ENCODE measurements at places on chromosomes 4 and X.

DNA sequence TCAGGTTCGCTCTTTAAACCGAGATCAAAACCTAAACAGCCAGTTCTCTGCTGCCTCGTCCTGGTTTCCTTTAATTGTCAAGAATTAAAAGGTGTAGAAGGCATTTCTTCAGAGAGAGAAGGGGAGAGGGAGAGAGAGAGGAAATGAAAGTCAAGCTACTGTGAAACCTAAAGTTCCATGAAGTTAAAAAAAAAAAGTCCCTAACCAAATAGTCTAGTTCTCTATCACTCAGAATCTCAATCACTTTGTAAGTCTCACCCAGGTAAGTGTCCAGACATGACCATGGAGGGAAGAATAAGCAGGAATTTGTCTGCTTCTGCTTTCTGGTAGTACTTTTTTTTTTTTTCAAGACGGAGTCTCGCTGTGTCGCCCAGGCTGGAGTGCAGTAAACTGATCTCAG, 18.8 kb upstream of the SMIM14 start:
- no peak for DNase-seq

GRCh38 chr4:25310066-25310802, 2.3 kb upstream of the ZCCHC4 start:
- DNase-seq: no peak

DNA sequence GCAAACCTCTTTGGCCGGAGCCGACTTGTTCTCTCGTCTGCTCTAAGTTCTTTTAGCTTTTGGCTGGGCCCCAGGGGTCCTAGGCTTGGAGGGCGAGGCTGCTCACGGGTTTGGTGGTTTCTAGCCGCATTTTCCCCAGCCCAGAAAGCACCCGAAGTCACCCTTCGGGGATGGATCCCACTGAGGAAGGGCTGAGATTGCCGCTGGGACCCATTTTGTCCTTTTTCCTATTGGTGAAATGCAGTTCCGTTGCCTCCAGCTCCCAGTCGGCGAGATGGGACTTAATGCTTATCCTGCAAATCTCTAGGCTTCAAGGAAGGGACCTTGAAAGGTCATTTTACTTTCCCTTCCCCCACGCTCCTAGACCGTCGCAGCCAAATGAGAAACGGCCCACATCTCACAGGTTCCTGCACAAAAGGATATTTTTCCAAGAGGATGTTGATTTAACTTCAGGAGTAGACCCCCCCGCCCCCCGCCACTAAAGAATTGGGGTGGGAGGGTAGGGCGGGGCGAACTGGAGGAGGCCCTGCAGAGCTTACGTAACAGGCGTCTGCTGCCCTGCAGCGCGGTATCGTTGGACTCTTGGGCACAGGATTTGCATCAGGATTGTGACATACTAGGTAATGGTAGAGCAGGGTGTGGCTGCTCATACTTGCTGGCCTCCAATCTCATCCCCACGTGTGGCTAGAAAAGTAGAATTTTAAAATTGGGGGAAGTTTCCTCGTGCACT, 564 bp downstream of the PGK1 start:
- peak; percentile 9 for DNase-seq

- DNase-seq: no peak
Measured at GRCh38 chrX:13649838-13650237, 3.1 kb upstream of the TCEANC start.

GRCh38 chr4:19319607-19320006, 932.1 kb upstream of the SLIT2 start:
- DNase-seq: no peak
